ENCODE measurements at places on chromosomes 16 and 17.

DNA sequence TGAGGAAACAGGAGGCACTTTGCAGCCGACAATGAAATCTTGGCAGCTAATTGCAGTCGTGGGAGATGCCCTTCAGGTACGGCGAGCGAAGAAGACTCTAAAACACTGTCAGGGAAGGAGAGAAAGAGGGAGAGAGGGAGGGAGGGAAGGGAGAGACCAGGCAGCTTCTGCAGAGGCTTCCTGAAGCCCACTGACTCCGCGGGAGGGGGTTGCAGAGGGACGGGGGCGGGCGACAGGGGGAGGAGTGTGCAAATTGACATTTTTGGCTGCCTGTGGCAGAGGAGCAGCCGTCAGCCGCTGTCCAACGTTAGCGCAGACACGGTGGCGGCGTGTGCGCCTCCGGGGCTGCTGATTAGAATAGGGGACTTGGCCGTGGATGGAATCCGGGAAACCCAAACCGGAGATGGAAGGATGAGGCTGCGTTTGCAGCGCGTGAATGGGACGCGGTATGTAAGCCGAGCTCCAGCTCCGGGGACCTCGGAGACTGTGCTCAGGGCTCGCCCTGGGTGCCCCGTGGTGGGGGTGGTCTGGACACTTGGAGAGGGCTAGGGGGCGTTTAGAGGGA, 849.1 kb upstream of the RBFOX1 start:
- DNase-seq, result no peak

GRCh38 chr16:24850289-24850938, 4.7 kb downstream of the SLC5A11 start:
- no peak for DNase-seq

DNA sequence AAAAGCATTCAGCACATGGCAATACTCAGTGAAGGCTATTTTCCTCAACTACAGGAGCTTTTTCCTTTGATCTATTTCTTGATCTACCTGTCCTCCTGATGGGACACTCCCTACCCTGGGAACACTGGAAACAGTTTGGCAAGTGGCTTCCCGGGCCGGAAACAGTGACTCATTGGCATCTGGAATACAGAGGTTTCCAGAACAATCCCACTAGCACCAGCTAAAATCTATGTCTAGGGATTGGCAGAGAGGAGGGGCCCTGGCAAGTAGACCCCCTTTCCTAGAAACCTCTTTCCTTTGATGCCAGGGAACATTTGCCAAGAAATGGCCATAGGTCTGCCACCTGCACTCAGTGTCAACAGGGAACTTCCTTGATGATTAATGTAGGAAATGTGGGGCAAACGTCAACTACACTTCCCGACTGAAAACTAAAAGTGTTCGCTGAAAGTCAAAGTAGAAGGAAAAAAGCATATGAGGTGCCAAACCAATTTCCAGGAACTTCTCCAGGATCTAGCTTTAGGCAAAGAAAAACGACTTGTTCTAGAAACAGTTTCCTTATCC, 30.4 kb upstream of the FBXW10B start:
- DNase-seq, result peak; percentile 71

- DNase-seq, result no peak
These were observed 81.1 kb downstream of the ANKRD11 start for GRCh38 chr16:89409161-89409711.

DNA sequence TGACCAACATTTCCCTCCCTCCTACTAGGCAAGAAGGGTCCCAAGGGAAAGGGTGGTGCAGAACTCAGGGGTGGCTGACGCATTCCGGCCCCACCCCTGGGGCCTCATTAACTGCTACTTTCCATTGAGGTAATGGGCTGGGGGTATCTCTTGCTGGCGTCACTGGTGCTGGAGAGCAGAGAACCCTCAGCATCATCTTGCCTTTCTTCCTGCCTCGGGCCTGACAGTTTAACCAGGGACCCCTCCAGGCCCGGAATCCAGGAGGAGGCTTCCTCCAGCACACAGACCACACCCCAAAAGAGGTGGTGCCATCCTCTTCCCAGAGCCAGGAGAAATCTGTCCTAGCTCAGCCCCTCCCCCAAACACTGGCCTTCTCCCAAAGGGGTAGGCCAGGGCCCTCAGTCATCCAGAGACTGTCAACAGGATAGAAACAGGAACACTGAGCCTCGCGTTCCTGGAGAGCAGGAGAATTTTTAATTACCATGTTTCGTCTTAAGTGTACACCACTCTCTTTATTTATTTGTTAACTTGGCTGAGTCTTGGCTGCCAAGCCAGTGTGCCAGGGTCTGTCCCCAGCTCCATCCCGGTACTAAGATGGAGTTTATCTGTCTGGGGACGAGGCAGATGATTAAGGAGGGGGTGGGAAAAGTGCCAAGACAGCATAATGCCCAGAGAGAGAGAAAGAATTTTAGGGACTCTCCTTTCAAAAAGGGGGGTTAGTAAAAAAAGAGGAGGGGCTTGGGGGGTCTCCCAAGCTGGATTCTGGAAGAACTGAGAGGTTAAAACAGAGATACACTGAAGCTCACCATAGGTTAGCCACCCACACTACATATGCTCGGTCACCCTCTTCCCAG, 5.1 kb downstream of the ETV4 start:
- DNase-seq, result no peak

DNA sequence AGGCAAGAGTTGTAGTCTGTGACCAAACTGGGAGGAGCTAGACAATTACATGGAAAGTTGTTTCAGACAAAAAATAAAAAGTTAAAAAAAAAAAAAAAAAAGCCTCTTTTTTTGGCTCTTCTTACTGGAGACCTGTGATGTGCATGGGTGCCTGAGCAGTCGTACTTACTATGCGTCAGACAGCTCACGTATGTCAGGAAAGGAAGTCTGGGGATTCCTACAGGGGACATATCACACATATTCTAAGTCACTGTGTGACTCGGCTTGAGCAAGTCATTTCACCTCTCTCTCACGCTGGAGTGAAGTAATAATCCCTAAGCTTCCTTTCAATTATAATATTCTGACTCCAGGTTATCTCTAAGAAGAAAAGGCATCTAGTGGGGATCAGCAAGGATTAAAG, 6.0 kb downstream of the SLFN14 start:
- DNase-seq, result no peak

DNA sequence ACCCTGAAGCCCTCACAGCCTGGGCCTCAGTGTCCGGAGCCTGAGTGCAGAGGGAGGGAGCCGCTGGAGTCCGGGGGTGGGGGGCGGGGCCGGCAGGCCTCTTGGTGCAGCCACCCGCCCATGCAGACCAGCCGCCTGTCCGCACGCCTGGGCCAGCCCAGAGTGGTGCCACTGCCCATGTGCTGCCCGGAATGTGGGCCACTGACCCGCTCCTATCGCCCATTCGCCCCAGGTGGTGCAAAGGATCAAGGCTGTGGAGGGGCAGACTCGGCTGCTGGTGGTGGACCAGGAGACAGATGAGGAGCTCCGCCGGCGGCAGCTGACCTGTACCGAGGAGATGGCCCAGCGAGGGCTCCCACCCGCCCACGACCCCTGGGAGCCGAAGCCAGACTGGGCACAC, 2.6 kb downstream of the NHERF2 start:
- no peak for DNase-seq

DNA sequence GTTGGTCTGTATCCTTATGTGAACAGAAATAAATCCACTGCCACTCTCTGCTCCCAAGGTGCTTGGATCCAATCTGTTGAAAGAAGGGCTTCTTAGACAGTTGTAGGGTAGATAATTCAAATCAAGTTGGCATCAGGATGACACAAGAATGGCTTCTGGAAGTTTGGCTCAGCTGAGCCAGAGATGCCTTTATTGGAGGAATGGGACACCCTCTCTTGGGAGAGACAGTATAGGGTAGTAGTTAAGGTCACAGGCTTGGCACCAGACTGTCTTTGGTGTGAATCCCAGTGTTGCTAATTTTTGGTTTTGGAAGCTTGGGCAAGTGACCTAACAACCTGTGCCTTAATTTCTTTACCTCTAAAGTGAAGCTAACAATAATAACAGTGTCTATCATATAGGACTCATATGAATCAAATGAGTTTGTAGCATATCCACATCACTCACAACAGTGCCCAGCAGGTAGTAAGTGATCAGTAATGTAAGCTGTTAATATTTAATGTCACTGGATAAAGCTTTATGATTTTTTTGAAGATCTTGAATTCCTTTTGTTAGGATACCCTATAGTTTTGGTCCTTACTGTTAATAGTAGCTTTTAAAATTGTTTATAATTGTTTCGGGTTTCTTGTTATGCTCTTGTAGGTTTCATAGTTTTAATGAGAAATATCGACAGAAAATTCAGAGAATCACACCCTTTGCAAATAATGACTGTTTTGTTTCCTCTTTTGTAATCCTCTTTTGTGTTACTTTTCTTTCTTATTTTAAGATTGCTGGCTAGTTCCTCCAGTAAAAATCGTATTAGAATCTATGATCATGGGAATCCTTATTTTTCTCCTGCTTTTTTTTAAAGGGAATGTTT, 19.1 kb downstream of the ZNRF1 start:
- DNase-seq, result no peak

- peak; percentile 91 for DNase-seq
These were observed 40.6 kb downstream of the MIS12 start for GRCh38 chr17:5526821-5527598.

DNA sequence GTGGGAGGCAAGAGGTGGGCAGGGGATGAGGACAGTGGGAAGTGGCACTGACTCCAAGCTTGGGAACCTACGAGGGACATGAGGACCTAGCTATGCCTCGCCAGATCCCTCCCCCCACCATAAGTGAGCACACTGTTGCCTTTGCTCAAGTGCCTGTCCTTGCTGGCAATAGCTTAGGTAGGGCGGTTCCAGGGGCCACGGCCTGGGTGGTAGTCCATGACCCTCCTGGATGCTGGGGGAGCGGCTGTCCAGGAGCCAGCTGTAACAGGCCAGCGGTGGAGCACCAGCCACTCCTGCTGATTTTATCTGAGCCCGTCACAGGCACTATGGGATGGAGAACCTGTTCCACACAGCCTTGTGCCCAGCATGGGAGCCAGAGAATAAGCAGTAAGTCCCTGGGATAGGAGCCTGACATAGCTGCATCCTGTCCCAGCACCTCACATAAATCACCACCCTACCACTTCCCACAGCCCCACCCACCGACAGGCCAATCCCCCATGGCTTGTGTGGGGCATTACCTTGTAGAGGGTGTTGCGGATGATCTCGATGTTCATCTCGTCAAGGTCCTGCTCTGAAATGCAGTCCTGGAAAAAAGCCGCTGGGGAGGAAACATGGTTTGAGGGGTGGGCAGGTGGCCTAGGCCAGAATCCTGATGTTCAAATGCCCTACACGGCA, 11.8 kb downstream of the HSD11B2 start:
- DNase-seq, result no peak

GRCh38 chr17:3596804-3597464, 12.3 kb downstream of the TRPV1 start:
- no peak for DNase-seq

DNA sequence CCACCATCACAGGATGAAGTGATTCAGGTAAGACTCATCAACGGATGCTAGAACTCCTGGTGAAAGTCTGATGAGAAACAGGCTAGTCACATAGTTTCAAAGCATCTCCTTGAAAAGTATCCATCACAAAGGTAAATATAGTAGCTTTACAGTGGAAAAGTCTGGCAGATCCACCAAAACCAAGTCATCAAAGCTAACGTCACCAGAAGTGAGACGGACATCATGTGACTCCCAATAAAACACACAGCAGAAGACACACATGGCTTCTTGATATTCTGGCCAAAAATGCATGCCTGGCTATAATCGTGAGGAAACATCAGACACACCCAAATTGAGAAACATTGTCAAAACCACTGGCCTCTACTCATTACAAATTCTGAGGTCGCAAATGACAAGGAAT, 17.9 kb upstream of the TRPV3 start:
- DNase-seq, result no peak
